Left ventricle myocardium inferior (tissue), 1 donor: ENCODE measurements at places on chromosomes 12 and 14. TPM values are rescaled to one million over a fixed set of nuclear protein-coding genes. Genes with fewer than 3 reads are reported as not detected.

DNA sequence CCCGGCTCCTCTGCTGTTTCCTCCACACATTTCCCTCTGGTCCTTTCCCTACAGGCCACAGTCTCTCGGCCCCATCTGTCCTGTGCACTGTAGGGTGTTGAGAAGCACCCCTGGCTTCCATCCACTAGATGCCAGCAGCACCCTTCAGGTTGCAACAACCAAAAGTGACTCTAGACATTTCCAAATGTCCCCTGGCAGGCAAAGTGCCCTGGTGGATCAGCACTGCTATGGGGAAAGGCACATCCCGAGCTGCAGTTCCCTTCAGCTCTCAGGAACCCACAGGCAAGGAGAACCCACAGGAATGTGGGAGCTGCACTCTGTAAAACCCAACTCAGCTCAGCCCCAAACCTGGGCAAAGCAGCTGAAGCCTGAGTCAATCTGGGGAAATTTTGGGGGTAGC, 77.0 kb downstream of the RBM19 start:
- no peaks in the 10 kb centered on the region for H3K27me3 ChIP-seq
- no peak overlapping the region for H3K27ac ChIP-seq
- no peak for DNase-seq
- no peak overlapping the region for H3K4me3 ChIP-seq
- no peaks in the 10 kb centered on the region for H3K4me1 ChIP-seq
- H3K36me3 ChIP-seq: peaks cover 14% of the 10 kb centered on the region

Gene TEAD4
- total RNA-seq: 6.7 TPM

DNA sequence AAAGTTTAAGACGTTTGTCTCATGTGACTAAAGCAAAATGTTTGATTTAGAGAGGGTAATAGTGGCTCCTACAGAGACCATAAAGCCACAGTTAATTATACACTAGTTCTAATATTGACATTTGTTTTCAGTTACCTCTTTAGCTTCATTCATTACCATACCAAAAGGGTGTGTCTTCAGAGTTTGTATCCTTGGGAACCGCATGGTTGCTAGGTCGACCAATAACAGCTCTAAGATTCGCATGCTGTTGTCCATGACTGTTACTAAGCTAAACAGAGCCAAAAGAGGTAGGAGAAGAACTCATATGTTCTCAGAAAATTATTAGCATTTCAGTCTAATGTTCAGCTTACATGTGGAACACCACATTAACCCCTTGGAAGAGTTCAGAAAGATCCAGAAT, 36.2 kb upstream of the ETNK1 start:
- H3K27me3 ChIP-seq: no peaks in the 10 kb centered on the region
- DNase-seq: no peak
- H3K4me3 ChIP-seq: no peak overlapping the region
- H3K36me3 ChIP-seq: no peaks in the 10 kb centered on the region

GRCh38 chr12:66584673-66585072, 94.2 kb downstream of the GRIP1 start:
- no peaks in the 10 kb centered on the region for H3K27me3 ChIP-seq
- H3K36me3 ChIP-seq: no peaks in the 10 kb centered on the region
- no peak overlapping the region for H3K27ac ChIP-seq
- no peak overlapping the region for H3K4me3 ChIP-seq
- DNase-seq: no peak
- H3K4me1 ChIP-seq: no peaks in the 10 kb centered on the region

GRCh38 chr12:90209029-90209428, 500.4 kb upstream of the ATP2B1 start:
- no peak overlapping the region for H3K27ac ChIP-seq
- no peak overlapping the region for H3K4me3 ChIP-seq
- no peaks in the 10 kb centered on the region for H3K27me3 ChIP-seq
- no peak for DNase-seq
- H3K36me3 ChIP-seq: no peaks in the 10 kb centered on the region

Gene IL23A
- not detected for total RNA-seq

DNA sequence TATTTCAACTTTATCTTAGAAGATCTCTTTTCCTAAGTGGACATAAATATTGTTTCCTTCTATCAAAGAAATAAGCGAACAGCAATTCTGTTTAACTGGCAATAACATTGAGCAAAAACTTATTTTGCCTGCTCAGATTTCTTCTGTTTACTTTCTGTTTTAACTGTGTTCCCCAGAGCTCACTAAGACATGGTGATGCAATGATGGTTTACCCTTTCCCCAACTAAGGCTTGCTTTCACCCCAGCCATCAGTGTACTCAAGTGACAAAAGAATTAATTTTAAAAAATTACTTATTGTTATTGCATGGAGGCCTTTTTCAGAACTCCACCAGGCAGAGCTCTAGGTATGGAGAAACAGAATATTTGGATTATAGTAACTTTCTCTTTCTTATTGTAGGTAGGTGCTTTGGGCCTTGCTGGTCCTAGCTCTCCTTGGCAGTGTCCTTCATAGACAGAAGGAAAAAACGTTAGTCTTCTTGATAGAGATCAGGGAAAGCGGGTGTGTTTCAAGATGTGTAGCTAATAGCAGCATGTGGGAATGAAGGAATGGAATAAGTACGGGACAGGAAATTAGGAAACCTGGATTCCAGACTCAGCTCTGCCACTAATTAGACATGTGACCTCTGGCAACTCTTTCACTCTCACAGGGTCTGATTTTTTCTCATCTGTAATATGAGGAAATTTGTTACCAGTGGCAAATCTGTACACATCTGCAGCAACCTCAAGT, 14.6 kb upstream of the DDHD1 start:
- H3K36me3 ChIP-seq: no peaks in the 10 kb centered on the region
- H3K27me3 ChIP-seq: no peaks in the 10 kb centered on the region
- peak overlapping the region; percentile 57 for H3K27ac ChIP-seq
- DNase-seq: no peak
- no peaks in the 10 kb centered on the region for H3K4me1 ChIP-seq

DNA sequence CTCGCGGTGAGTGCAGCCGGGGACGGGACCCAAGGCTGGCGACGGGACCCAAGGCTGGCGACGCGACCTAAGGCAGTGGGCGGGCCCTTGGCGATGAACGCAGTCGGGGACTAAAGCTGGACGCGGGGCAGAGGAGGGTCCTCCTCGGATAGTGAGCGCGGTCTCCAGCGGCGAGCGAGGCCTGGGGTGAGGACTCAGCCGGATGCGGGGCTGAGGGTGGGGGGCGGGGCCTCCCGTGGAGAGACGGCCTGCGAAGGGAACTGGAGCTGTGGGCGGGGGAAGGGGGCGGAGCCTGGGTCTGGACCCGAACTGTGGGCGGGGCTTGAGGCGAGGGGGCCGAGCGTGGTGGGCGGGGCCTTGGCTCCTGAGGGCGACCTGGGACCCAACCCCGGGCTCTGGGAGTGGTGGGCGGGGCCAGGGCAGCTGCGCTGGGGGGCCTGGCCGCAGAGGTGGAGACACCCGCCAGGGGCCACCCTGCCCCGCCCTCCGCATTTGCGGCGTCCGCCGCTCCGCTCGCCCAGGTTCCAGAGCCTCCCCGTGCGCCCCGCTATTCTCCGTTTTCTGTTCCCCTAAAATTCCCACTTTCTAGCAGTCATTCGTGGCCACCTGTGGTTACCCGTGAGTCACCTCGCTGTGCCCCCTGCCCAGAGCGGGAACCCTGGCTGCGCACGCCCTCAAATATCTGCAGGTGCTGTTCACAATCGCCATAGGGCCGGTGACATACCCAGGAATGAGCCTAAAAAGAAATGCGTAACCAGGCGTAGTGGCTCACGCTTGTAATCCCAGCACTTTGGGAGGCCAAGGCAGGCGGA, 508 bp upstream of the BRF1 start:
- H3K36me3 ChIP-seq: no peaks in the 10 kb centered on the region
- peak overlapping the region; percentile 98 for H3K27ac ChIP-seq
- peak; percentile 99 for DNase-seq

Gene OAS2
- total RNA-seq: 4.8 TPM

DNA sequence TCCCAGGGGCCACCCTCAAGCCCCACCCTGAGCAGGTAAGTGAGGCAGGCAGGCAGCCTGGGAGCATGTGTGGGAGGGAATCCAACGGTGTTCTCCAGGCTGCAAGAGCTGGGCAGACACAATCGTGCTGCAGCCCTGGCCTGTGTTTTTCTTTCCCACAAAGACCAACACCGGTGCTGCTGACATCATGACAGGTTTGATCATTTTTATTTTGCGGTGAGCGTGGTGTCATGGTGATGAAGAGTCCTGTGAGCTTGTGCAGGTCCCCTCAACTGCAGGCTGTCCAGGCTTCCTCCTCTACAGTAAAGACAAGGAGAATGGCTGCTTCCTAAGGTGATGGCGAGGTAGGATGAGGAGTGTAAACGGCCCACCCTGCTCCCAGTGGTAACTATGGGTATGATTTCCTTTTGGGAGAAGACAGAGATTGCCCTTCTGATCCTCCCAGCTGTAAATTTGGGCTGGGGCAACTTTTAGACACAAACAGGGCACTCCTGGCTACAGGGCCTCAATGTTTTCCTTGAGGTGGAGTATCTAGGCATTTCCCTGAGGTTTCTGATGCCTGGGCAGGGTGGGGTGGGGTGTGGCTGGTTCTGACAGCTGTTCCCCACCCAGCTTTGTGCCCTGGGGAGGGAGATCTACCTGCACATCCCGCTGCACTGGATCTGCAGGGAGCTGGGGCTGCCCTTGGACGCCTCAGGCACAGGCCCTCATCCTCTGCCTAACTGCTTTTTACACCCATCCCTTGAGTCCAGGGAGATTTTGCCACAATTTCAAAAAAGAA, 109.1 kb downstream of the VCPKMT start:
- no peak overlapping the region for H3K4me3 ChIP-seq
- peaks cover 18% of the 10 kb centered on the region for H3K4me1 ChIP-seq
- H3K27me3 ChIP-seq: no peaks in the 10 kb centered on the region
- H3K36me3 ChIP-seq: no peaks in the 10 kb centered on the region
- no peak for DNase-seq

- no peaks in the 10 kb centered on the region for H3K27me3 ChIP-seq
- peak overlapping the region; percentile 13 for H3K27ac ChIP-seq
- no peak for DNase-seq
- H3K4me3 ChIP-seq: no peak overlapping the region
- H3K4me1 ChIP-seq: peaks cover 25% of the 10 kb centered on the region
- H3K36me3 ChIP-seq: peaks cover 22% of the 10 kb centered on the region
These were observed 139.1 kb downstream of the TMTC1 start for GRCh38 chr12:29644536-29645162.

DNA sequence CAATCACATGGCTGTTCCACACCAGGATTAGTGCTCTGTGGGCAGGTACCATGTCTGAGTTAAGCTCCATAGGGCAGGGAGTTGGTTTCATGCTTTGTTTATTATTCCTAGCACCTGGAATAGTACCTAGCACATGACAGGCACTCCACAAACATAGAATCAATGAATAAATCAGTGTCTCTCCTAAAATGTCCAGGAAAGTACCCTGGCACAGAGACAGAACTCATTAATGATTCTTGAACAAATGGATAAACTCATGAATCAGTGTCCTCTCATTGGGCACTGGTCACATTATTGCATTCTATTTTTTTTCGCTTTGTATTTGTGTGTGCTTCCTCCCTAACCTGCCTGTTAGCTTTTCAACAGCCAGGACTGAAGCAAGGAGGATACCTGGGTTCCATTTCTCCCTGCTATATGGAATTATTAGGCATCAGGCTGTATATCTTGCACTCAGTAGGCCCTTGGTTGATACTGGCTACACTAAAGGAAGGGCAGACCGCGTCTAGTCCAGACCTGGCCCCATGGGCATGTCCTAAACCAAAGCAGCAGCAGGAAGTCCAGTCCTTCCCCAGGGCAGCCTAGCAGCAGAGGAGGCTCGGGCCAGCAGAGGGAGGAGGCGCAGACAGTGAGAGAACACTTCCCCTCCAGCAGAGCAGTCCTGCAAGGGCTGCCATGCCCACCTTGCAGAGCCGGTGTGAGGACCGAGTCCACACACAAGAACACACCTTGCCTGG, 18.4 kb downstream of the HDAC7 start:
- peak overlapping the region; percentile 24 for H3K4me3 ChIP-seq
- H3K36me3 ChIP-seq: peaks cover 24% of the 10 kb centered on the region
- no peaks in the 10 kb centered on the region for H3K27me3 ChIP-seq
- H3K27ac ChIP-seq: peak overlapping the region; percentile 99

Gene BHLHE41
- 33.4 TPM for total RNA-seq

Gene ACOT6
- total RNA-seq: not detected

- peak overlapping the region; percentile 59 for H3K4me3 ChIP-seq
- H3K27me3 ChIP-seq: peaks cover 85% of the 10 kb centered on the region
- no peaks in the 10 kb centered on the region for H3K36me3 ChIP-seq
- no peak overlapping the region for H3K27ac ChIP-seq
- peak; percentile 58 for DNase-seq
- H3K4me1 ChIP-seq: peaks cover 15% of the 10 kb centered on the region
These were observed 355.0 kb downstream of the SNAPC1 start for GRCh38 chr14:62117010-62117750.

Gene OLR1
- total RNA-seq: 0.55 TPM

DNA sequence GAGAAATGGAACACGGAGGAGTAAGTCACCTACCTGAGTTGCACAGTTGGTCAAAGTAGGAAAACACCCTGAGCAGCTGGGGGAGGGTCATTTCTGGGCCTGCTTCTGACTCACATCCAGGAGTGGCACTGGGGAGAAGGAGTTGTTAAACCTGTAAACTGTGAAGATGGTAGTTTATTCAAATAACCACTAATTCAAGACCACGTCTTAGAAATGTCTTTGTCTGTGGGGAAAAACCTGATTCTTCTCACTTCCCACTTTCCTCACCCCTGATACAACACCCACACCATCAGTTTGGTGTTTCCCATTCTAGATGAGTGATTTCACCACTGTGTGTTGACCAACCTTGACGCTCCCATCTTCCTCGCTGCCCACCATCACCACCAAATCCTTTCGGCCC, 207.1 kb downstream of the ANO4 start:
- no peak overlapping the region for H3K27ac ChIP-seq
- H3K4me3 ChIP-seq: no peak overlapping the region
- no peaks in the 10 kb centered on the region for H3K4me1 ChIP-seq
- H3K27me3 ChIP-seq: no peaks in the 10 kb centered on the region

GRCh38 chr12:113418213-113418879, 3.8 kb upstream of the SDSL start:
- no peak for DNase-seq
- no peak overlapping the region for H3K27ac ChIP-seq

DNA sequence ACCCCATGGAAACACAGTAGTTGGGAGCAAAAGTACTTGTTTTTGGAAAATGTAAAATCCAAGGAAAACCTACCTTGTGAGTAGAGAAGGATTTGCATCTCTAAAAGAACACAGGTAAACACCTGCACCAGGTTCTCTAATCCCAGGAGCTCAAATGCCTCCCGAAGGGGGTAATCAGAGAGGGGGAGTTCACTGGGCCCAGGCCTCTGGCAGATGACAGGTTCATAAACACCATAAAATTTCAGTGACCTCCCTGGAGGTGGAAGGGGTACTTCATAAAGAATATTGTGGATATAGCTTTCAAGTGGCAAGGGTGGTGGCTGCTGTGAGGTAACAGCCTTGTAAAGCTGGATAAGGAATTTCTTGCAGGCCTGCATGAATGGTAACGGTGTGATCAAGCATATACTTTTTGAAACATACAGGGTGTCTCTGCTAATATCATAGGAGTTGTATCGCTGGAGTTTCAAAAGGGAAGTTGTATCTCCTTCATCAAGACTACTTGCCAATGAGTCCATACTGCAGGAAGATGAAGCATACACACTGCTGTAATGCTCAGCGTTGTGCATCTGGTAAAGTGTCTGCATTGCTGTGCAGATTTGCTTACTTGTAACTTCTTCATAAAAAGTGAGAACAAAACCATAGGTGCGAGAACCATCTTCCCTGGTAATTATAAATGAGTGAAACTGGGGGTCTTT, 111.3 kb downstream of the DENND5B start:
- H3K4me1 ChIP-seq: peaks cover 31% of the 10 kb centered on the region
- no peaks in the 10 kb centered on the region for H3K27me3 ChIP-seq
- peaks cover 9% of the 10 kb centered on the region for H3K36me3 ChIP-seq

Gene CMA1
- 0.66 TPM for total RNA-seq

- peaks cover 78% of the 10 kb centered on the region for H3K4me1 ChIP-seq
- no peaks in the 10 kb centered on the region for H3K27me3 ChIP-seq
- H3K27ac ChIP-seq: peak overlapping the region; percentile 23
- no peak for DNase-seq
- peaks cover 68% of the 10 kb centered on the region for H3K36me3 ChIP-seq
These were observed 16.4 kb upstream of the SELPLG start for GRCh38 chr12:108650083-108650482.
